ENCODE measurements at places on chromosomes 1 and 21. TPM values are rescaled to one million over a fixed set of nuclear protein-coding genes. Genes with fewer than 3 reads are reported as not detected.
A peak's percentile ranks its signal among the peaks of the same experiment; 100 is the strongest.

DNA sequence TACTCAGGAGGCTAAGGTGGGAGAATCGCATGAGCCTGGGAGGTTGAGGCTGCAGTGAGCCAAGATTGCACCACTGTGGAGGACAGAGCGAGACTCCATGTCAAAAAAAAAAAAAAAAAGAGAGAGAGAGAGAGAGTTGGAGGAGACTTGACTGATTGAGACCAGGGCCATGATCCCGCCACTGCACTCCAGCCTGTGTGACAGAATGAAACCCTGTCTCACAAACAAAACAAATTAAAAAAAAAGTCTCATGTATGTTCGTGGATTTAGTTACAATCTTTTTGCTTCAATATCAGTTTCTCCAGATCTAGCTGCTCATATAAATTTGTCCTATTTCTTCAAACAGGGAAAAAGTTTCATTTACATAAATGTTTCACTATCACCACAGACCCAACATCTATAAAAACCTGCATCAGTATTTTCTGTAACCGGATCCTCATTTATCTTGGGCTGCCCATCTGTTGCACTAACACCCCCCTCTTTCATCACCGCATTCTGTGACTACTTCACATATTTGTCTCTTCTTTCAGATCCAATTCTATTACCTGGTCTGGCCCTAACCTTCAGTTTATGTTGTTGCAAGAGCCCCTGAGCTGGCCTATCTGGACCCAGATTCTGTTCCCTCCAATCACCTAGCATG, 127.0 kb downstream of the GREM2 start:
- no peak for DNase-seq

GRCh38 chr1:84722794-84723193, 32.5 kb upstream of the SSX2IP start:
- DNase-seq, result no peak

DNA sequence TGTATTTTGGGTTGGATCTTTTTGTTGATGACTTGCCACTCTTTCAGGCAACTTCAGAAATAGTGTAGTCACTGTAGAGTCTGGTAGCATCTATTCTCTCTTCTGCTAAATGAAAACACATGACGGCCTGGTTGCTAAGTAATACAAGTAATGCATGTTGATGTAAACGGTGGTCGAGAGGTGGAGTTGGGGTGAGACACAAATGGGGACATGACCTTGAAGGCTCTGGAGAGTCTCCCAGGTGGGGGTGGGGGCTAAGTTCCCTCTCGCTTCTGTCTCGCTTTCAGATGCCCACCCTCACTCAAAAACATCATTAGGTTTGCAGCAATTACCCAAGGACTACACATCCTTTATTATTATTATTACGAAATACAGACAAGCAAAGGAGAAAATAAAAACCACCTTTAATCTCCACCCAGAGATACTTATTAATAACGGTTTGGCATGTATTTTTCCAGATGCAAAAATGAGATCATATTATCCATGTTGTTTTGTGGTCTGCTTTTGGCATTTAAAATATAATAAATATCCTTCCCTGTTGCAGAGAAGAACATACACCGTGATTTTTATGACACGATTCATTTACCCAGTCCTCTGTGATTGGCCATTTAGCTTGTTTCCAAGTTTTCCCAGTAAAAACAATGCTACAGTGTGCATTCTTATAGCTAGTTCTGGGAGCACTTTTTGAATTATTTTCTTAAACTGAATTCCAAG, 138.1 kb downstream of the MIS18A start:
- DNase-seq, result no peak

- no peak for DNase-seq
Measured at GRCh38 chr1:150441121-150441520, 46.1 kb upstream of the TARS2 start.

DNA sequence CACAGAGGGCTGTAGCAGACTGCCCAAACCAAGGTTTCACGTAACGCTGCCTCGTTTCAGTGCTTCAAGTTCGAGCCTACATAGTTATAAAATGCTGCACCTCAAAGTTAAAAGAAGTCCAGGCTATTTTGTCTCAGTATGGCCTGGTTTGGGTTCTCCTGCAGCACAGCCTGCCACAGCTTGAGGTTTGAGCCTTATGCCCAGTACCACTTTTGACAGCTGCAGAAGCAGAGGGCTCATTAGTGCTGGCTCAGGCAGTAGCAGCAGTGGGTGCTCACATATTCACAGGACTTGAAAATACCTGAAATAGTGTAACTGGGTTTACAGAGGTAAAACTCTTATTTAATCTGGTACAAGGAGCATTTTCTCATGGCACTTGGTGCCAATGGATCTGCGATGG, 15.3 kb downstream of the SPATA46 start:
- DNase-seq, result no peak

DNA sequence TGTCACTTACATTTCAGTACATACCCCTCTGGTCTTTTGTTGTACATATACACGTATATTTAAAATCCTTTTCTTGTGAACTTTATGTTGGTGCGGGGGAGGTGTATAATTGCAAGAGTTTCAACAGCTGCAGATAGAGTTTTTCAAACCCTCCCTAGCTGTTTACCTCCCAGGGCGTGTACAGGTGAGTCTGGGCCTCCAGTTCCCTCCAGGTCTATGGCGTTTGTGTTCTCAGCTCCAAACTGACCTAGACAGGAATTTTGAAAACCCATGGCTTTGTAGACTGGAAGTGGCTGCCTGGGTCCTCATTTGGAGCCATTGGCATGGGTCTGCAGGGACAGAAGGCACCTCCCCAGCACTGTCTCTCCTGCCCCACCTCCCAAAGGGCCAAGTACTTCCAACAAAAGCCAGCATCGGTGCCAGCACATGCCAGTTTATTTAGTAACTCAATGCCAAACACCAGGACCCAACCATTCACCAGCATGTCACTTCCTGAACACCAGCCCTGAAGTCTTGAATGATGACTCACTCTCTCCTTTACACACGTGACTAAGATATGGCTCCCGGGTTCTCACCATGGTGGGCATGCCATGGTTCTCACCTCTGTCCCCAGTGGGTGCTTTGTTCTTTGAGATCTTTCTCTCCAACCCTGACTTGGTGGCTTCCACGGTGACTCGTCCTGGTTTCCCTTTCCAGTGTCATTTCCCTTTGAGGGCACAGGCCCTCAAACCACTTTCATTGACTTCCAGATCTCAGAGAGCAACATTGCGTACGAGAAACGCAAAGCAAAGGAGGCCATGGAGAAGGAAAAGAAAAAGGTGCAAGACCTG, 57.3 kb upstream of the EFHD2 start:
- DNase-seq, result no peak

GRCh38 chr1:62728963-62729362, 40.8 kb upstream of the DOCK7 start:
- DNase-seq, result no peak

- DNase-seq, result peak; percentile 63
Measured at GRCh38 chr1:154352581-154353459, 27.5 kb downstream of the ATP8B2 start.

DNA sequence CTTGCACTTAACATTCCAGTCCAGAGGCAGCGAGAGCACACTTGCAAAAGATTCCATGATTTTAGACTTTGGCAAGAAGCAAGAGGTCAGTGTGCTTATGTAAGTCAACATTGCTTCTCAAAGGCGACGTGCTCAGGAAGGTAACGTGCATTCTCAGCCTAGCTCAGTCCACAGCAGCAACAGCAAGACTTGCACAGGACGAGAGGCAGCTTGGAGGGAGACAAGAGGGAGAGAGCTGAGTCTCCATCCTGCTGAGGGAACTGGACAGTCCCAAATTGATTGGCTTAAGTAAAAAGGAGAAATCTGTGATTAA, 56.5 kb downstream of the PTP4A2 start:
- DNase-seq, result no peak

DNA sequence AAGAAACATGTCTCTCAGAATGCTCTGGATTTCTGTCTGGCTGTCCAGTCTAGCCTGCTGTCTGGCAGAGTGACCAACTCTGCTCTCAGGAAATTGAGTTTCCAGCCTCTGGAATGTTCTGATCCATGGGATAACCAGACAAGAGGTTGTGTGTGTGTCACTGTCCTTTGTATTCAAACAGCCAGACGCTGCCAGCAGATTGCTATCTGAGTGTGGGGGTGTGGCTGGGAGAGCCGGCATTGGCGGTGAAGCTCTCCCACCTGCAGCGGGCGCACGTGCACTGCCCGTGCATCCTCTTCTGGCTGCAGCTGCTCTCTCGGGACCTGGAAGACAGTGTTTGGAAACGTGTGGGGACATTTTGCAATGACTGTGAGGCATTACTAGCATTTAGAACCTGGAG, 26.1 kb downstream of the PKP1 start:
- peak; percentile 80 for DNase-seq

- no peak for DNase-seq
Measured at GRCh38 chr1:55588309-55588708, 373.1 kb upstream of the USP24 start.

- no peak for DNase-seq
Measured at GRCh38 chr21:41065539-41065938, 102.4 kb upstream of the BACE2 start.

DNA sequence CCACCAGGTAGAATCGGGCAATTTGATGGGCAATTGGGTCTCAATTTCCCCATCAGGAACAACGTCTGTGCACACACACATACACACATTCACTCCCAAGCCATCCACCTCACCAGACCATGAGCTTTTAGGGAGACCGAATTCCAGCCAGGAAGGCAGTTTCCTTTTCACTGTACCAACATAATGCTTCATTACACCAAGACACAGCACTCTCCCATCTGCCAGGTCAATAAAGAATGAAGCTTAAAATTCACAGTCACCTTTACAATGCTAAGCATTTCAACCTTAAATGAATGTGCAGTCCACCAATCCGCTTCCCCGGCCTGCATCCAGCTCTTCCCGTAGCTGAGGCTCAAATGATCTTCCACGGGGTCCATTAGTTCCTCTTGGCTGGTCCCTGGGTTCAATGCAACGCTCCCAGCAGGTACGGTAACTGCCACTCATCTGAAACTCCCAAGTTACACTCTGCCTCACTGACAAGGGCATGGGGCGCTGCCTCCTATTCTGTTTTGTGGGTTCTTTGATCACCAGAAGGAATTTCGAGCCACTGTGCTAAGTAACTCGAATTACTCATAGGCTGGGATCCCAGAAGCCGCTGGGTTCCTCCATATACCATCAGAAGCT, 105.0 kb downstream of the SIM2 start:
- no peak for DNase-seq

DNA sequence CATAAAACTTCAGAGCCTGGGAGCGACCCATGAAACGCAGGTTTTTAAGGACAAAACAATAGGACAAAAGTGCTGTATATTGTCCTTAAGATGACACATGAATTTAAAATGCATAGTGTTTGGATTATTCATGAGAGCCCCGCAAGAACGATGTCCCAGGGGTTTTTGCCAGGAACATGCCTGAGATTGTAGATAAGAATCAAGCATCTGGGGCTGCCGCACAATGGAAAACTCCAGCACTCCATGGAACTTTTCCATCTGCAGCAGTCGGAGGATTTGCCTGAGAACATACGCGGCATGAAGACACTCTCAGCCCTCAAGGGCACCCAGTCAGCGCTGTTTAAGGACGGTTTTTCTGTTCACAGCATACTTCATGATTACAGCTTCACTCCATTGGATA, 5.3 kb upstream of the ERG start:
- DNase-seq, result no peak

DNA sequence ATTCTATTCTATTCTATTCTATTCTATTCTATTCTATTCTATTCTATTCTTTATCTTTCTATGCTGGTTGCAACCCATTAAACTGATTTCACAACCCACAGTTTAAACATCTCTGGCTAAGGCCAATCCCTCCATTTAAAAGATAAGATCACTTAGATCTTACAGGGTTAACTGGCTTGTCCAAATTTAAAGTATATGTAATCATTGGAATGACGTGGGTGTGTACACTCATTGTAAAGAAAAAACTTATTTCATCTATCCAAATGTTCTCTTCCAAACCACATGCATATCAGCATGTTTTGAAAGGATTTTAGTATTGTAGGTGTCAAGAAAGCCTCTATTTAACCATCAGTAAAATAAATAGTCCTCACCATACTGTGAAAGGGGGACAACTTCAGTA, 299.6 kb upstream of the RUNX1 start:
- no peak for DNase-seq

DNA sequence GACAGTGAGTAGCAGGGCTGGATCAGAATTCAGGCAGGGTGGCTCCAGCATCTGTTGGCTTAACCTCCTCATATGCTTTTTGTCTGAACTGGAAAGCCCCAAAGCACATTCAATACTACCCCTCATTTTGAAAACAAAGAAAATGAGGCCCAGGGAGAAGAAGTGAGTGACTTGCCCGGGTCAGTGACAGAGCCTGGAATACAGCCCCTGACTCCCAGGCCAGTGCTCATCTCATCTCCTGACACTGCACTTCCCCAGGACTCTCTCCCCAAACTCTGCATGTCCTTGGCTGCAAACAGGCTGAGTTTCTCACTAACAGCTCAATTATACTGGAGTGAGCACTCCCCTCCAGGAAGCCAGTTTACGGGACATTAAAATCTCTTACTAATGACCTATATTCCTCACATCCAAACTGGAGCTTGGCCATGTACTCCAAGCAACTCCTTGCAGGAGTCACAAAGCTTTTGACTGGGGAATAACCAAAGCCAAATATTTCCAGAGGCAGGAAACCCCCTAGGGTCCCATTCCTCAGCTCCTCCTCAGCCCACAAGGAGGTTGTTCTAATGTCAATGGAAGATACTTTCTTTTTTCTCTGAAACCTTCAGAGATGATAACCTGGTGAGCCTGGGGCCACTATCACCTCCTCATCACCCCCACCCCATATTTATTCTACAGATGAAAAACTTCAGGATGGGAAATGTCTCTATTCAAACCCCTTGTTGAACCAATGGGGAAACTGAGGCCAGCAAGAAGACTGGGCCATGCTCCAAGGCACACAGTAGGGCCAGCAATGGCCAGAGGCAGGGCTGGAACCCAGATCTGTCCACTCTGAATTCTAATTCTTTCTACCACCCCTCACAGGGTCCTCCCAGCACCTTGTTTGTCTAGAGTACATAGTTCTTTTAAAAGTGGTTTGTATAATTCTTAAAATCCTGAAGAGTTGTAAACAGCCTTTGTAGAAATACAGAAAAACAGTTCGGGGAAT, 127.0 kb downstream of the PLPP3 start:
- no peak for DNase-seq

PCP4 gene
- total RNA-seq, result 3.0 TPM

MX2 gene
- 4.2 TPM for total RNA-seq

MKNK1 gene
- 37.7 TPM for total RNA-seq

GUCA2B gene
- total RNA-seq, result not detected

HPCA gene
- total RNA-seq, result not detected

CD101 gene
- total RNA-seq, result 1.0 TPM

Measured in Right ventricle myocardium superior (tissue), 1 donor.